Pericardium fibroblast (primary cell): ENCODE measurements at places on chromosomes 5 and 9. TPM values are rescaled to one million over a fixed set of nuclear protein-coding genes. Genes with fewer than 3 reads are reported as not detected.

Gene RAD23B
- total RNA-seq, result 79.8 and 121 TPM in 2 replicates

Gene CDH12
- total RNA-seq, result not detected in 2 replicates

Gene LHX6
- total RNA-seq, result not detected in 2 replicates

Gene OLFML2A
- total RNA-seq, result 26.7 and 102 TPM in 2 replicates

Gene SPINK13
- not detected in 2 replicates for total RNA-seq

Gene PLAC8L1
- not detected in 2 replicates for total RNA-seq

Gene DOCK2
- 0.09 and 0.23 TPM in 2 replicates for total RNA-seq

Gene FAM221B
- not detected in 2 replicates for total RNA-seq

Gene LCN6
- total RNA-seq, result not detected in 2 replicates
